ENCODE measurements at places on chromosomes 12 and 14.

- no peak for DNase-seq
Observed at GRCh38 chr14:31357279-31357678, 63.1 kb downstream of the HEATR5A start.

DNA sequence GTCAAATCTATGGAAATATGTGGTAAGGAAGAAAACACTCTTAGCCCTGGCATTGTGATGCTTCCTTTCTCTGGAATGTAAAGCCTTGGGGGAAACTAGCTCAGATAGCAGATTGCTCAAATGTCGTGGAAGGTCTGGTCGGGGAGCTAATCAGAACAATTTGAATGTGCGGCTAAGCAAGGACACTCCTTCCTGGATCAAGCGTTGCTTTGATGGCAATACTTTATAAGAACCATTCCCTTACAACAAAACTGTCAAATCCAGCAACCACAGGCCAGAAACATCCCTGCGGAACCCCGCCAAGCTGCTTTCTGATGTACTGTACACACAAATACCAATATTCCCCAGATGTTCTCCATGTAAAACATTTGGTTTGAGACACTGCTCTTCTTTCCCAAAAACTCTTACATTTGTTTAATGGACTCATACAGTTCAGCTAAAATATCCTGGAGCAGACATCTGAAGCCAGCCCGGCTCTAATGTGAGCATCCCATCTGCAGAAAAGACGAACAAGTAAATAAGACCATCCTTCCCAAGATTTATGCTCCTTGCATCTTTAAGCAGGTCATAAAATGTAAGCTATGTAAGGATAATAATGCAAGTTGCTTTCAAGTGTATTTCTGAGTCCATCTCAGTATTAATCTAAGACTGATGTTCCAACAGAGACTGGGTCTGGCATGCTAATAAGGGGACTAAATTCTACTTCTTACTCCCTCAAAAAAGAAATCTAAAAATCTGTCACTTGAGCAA lies 20.2 kb downstream of the NUAK1 start:
- no peak for DNase-seq

DNA sequence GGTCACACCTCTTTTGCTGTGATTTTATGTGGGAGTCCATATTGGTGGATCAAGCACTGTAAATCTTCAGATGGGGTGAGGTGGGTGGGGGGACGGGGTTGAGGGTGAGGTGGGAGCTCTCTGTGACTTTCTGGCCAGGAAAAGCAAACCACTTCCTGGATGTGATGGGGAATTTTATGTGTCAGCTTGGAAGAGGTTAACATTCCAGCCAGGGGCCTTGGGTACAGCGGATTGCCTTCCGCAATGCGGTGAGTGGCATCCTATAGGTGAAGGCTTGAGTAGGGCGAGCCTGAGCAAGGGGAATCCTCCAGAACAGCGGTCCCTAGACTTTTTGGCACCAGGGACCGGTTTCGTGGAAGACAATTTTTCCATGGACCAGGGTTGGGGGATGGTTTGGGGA lies 36.2 kb downstream of the DLK1 start:
- DNase-seq, result no peak

DNA sequence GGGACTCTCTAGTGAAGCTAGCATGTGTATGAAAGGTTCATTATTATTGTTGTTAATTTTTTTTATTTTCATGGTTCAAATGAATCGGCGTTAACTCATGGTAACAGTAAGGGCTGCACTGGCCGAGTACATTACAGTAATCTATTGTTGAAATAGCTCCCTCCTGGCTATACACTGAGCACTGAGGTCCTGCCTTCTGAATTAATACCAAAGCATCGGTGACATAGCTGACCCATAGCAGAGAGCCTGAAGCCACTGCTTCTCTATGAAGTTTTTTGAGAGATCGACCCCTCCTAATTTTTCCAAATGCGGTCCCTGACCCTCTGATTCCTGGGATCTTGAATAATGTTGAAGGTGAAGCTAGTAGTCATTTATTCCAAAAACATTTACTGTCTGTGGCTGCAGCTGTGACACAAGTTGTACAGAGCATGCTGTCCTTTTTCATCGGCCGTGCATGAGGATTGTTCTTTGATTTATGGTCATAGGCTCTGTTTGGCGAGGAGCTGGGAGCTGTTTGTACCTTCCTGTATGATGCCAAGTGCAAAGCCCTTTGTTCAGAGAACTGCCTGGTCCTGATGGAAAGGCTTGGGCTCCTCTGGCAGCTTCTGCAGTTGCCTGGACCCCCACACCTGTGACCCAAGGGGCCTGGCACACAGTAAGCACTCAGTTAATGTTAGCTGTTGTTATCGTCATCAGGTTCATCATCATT lies 486.5 kb downstream of the EGLN3 start:
- DNase-seq, result no peak

DNA sequence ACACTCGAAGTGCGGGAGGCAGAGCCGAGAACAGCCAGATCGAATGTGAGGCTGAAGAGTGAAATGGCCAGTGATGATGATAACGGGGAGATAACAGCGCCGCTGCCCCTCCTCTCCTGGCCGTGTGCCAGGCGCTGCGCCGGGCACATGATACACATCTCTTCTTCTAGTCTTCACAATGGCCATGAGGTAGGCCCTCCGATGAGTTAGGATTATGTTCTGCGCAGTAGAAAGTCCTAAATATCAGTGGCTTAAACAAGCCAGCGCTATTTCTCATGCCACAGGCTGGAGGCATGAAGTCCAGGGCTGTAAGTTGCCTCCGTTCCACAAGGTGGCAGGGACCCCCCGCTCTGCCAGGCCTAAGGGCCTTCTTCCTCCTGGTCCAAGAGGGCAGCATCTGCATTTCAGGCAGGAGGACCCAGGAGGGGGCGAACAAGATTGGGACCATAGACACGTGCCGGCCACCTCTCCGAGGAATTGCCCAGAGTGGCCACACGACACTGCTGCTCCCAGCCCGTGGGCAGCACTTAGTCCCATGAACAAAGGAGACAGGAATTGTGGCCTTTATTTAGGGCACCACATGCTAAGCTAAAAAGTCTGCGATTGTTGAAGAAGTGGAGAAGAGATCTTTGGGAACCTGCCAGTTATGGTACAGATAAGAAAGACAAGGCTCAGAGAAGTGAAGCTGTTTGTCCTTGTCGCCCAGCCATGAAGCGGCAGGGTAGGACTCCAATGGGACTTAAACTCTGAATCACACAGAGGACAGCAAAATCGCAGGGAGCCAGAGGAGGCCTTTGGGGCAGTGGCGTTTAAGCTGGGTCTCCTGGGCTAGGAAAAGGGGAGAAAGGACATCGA lies 10.9 kb upstream of the HVCN1 start:
- DNase-seq, result no peak

- no peak for DNase-seq
Observed at GRCh38 chr12:14313379-14314138, 51.9 kb upstream of the ATF7IP start.

GRCh38 chr14:56562883-56563282 lies 16.7 kb upstream of the TMEM260 start:
- no peak for DNase-seq

- no peak for DNase-seq
Observed at GRCh38 chr14:98927986-98928385, 344.0 kb downstream of the BCL11B start.

DNA sequence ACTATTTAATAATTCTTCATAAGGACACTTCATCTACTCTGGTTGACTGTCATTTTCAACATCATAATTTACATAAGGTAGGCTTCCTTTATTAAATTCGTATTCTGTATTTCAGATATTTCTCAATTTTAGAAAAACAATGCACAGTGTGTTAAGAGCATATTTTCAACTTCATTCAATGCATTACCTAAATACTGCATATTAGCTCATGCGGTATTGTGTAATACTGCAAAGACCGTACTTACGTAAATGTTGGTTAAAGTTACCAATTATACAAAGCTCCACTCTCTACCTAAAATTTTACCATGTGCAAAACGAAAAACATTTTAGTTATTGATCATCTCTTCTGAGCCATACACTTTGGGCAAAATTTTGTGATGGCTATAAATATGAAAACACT lies 62.8 kb downstream of the EXOC5 start:
- DNase-seq, result no peak

GRCh38 chr12:107122452-107122958 lies 29.2 kb upstream of the CRY1 start:
- DNase-seq, result no peak

- DNase-seq, result no peak
Observed at GRCh38 chr12:6377667-6377994, 2.3 kb upstream of the SCNN1A start.

GRCh38 chr14:100019156-100019744 lies 46.0 kb upstream of the EVL start:
- DNase-seq, result no peak

DNA sequence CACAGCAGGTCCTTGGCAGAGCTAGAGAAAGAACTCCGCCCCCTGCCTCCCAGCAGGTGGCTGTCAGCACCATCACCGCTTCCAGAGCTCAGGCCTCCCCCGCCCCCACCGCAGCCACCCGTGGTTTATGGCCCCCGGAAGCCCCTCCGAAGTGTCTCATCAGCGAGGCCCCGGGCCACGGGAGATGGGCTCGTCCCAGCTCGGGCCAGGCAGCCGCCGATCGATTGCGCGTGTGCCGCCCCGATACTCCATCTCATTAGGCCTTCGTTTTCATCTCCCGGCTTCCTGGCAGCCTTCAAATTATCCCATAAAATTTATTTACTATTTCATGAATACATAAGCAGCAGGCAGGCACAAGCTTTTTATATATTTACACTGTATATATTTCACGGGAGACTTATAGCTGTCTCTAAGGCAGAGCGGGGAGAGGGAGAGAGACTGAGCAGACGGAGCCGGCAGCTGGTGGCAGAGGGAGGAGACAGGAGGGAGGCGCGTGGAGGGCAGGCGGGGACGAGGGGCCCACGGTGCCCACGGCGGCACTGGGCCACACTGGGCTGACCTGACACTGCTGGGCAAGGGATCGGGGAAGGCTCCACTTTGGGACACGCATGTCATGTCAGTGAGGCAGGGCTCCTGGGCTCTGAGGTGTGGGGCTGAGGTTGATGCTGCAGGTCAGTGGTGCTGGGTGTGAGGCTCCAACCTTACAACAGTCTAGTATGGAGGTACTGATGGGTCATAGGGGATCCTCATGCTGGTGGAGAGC lies 241.2 kb downstream of the RBM19 start:
- DNase-seq, result no peak

DNA sequence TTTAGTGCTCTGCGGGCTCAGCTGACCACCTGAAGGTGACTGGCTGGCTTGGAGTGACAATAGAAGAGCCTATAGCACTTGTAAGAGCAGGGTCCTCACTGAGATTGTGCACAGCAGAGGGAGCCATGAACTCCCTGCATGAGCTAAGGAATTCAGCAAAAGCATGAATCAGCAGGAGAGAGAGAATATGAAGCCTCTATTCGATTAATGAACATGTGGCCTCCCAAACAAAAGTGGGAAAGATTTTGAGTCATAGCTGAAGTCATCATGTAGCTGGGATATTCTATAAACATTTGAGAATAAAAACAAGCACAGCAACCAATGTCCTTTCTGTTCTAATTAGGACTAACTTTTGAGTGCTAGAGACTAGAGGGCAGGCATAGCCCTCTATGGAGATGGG lies 626.6 kb downstream of the DIO2 start:
- DNase-seq, result no peak

DNA sequence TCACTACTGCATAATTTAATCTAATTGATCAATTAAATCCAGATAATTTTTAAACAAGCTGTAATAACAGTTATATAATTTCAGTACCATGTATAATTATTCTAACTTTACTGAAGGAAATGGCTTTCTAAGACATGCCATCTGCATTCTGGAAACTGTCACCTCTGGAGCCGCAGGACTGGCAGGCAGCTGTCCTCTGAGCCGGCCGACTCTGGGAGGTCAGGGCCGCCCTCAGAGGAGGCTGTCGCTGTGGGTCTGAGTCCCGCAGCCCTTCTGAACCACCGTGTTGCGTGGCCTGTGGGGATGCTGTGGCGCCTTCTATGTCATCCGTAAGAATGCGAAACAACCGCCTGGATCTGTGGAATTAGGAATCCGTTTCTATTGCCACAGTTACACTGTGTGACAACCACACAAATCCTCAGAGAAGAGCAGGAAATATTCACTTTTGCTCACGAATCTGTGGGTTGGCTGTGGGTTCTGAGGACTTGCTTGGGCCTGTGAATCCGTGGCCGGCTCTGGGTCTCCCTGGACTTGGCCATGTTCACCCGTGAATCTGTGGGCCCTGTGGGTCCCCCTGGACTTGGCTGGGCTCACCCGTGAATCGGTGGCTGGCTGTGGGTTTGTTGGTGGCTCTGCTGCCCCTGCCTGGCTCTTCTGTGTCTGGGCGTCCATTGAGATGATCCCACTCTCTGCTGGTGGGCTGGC lies 17.2 kb upstream of the GALNT9 start:
- no peak for DNase-seq

GRCh38 chr12:74105434-74105833 lies 432.2 kb upstream of the ATXN7L3B start:
- DNase-seq, result no peak

GRCh38 chr12:19369691-19370148 lies 69.6 kb upstream of the AEBP2 start:
- DNase-seq, result no peak

GRCh38 chr12:3432176-3432742 lies 58.7 kb upstream of the PRMT8 start:
- DNase-seq, result no peak

DNA sequence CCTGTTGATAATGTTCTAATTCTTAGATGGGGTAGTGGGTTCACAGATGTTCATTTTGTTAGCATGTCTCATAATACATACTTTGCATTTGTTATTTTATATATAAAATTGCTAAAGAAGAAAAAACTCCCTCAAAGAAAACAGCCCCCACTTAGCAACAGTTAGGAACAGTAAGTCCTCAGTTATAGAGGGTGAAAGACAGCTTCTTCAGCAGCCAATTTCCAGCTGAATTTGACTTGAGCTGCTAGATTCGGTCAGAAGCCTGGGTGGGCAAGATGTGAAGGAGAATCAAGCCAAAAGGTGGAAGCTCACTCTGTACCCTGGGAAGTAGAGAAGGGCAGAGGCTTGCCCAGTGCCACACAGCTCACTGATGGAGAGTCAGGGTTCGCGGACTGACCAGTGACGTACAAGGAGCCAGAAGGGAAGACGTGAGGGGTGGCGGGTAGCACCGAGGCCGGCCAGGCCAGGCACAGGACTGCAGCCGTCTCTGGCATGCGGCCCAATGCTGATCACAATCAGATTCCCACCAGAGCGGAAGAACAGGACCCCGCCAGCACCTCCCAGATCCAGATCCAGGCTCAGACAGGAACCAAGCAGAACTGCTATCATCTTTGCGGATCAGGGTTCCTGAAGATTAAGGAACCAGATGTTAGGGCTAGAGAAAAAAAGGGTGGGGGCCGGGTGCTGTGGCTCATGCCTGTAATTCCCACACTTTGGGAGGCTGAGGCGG lies 30.4 kb upstream of the VWF start:
- no peak for DNase-seq

- DNase-seq, result no peak
Observed at GRCh38 chr14:69010648-69011047, 31.5 kb upstream of the ACTN1 start.

GRCh38 chr12:88026196-88026595 lies 3.0 kb downstream of the C12orf50 start:
- DNase-seq, result no peak

DNA sequence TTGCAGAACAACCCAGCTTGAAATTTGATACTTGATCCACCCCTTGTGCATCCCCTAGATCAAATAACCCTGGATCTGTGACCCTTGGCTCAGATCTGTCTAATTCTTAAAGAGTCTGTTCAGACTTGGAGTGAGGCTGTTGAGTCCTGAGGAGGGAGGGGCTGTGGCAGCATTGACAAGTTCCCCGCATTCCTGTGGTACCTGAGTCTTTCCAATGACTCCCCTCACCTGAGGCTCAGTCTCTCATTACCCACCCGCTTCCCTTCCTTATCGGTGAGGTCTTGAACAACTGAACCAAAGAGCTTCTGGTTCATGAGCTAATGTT lies 16.1 kb upstream of the HDAC7 start:
- no peak for DNase-seq

- DNase-seq, result no peak
Observed at GRCh38 chr14:66359500-66359899, 126.7 kb upstream of the CCDC196 start.
